ENCODE measurements at places on chromosomes 5 and 9.

GRCh38 chr9:6460189-6460768 lies 47.3 kb downstream of the UHRF2 start:
- DNase-seq = no peak

- no peak for DNase-seq
Observed at GRCh38 chr9:121694600-121694999, 43.2 kb downstream of the DAB2IP start.

GRCh38 chr5:15521381-15522186 lies 21.6 kb downstream of the FBXL7 start:
- no peak for DNase-seq

DNA sequence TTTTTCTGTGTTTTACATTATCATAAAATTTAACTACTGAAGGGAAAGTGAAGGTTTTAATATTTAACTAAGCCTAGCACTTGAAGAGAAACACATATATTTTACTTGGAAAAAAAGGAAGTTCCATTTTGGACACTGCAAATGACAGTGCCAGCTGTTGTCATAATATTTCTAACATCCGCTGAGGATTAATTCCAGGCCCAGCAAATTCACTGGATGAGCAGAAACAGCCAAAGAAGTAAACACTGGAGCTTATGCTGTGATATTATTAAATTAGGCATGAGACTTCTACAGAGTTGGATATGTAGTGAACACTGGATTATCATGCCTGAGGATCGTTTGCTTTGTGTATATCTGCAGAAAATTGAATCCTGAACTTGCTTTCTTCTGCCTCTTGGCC lies 67.6 kb downstream of the GHR start:
- DNase-seq = no peak

- no peak for DNase-seq
Observed at GRCh38 chr5:95918421-95919006, 43.1 kb downstream of the ELL2 start.

DNA sequence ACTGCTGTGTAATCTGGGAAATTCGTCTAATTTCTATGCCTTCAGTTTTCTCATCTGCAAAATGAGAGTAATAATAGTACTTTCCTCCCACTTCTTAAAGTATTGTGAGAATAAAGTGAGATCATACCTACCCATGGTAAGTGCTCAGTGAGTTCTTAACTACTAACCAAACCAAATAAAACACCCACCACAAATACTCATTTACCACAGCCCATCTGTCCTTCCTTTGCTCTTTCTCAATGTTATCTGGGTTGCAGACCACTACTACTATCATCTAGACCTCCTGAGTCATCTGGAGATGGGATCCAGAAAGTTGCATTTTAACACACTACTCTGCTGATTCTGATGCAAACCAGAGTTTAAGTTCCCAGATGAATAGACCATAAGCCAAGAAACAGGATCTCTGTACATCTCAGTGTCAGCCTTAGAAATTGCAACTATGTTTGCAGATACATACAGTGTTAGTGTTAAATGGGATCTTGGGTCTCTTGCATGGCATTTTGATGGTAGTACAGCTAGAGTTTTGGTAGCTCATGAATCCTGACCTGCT lies 105.4 kb upstream of the ATP10B start:
- no peak for DNase-seq

Data from glomerular endothelial cell (primary cell).